IMR-90 (cell line): ENCODE measurements at places on chromosomes 16 and 17. TPM values are rescaled to one million over a fixed set of nuclear protein-coding genes. Genes with fewer than 3 reads are reported as not detected.

- no peak for DNase-seq
Measured at GRCh38 chr17:79097226-79098055, 22.8 kb downstream of the ENGASE start.

DNA sequence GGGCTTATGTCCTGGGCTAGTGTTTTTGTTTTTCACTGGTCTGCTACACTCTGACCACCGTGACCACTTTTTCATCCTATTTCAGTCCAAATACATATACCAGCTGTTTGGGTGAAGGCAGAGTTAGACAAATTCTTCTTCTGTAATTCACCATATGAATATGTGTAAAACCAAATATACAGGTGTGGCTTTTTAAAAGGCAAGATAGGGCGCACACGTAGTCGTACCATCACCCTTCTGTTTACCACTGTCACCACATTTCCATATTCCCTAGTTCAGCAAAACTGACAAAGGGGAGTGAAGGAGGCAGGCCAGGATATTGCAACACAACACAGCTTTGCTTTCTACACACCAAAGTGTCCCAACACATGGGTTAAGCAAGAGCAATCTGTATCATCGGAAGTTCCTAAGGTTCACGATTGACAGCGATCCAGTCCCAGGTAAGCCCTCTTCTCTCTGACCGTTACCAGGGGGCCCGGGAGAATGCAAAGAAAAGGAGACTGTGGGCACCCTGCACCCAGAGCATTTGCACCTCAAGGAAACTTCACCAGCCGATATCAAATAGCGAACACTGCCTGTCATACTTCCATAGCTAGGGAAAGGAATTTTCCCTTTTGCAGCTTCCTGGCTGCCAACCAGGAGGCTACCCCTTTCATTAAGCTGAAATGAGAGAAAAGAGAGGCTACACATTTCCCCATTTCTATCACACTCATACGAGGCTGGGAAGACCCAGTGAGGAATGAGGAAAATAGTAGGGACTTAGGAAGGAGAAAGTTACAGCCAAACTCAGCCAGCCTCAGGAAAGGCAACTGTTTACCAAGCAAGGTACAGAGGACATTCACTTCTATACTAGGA is 23.1 kb downstream of the CREBBP start:
- DNase-seq = peak; percentile 67

DNA sequence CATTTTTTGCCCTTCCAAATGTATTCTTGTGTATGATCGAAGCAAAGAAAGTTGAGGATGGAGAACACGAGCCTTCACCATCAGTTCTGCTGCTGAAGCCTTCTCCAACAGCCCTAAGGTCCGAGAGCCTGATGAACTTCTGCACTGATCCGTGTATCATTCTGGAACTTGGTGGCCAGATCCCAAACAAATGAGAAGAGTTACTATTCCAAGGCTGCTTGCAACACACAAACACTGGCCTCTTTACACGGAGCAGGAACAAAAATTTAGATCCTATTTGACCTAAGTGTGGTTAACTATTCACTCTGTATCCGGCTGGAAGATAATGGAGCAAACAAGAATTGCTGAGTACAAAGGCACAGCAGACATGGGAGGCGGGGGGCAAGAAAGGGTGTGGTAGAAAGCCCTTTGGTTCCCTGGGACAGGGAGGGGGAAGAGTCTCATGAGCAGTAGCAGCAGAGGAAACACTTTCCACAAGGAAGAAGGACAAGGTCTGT is 282.9 kb downstream of the SOX9 start:
- no peak for DNase-seq

The CFDP1 gene
- 15.6 and 32.5 TPM in 2 replicates for total RNA-seq

The PROCA1 gene
- total RNA-seq = 0.28 and 0.36 TPM in 2 replicates

GRCh38 chr16:60060731-60061130 is 1326.6 kb upstream of the GOT2 start:
- no peak for DNase-seq

The TEX19 gene
- total RNA-seq = under 0.01 and 0.28 TPM in 2 replicates
